Glutamatergic neuron (in vitro differentiated cells): ENCODE measurements at places on chromosomes 1 and 21. TPM values are rescaled to one million over a fixed set of nuclear protein-coding genes. Genes with fewer than 3 reads are reported as not detected.

Gene HEYL
- total RNA-seq = 9.0 TPM

Gene FCRL1
- not detected for total RNA-seq

DNA sequence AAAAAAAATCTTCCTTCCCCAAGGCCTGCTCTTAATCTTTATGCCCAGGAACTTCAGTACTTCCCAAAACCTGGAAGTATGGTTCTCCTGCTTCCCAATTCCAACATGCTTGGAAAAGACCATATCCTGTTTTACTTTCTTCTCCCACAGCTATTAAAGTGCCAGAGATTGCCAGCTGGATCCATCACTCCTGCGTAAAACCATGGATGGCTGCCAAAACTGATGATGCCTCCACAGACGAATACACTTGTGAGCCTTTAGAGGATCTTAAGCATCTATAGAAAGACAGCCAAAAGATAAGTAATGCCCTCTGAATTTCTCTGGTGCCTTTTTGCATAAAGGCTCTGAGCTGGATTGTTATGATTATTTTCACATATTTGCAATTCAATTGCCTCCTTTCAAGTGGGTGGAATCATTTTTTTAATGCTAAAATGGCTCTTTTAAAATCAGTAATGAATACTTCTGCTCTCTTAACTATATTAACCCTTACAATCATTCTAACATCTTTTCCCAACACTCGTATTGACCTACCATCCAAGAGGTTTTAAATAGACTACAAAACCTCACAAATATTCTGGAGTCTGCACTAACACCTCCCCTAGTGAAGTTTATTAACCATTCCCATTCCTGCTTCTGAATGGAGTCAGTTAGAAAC, 1807.8 kb downstream of the BRINP3 start:
- H3K27ac ChIP-seq = no peak overlapping the region
- DNase-seq = no peak
- H3K4me1 ChIP-seq = peaks cover 4% of the 10 kb centered on the region
- no peak overlapping the region for H3K4me3 ChIP-seq
- H3K27me3 ChIP-seq = peaks cover 3% of the 10 kb centered on the region
- H3K36me3 ChIP-seq = no peaks in the 10 kb centered on the region

GRCh38 chr1:245875581-245876261, 631.4 kb downstream of the SMYD3 start:
- H3K4me1 ChIP-seq = no peaks in the 10 kb centered on the region
- peaks cover 2% of the 10 kb centered on the region for H3K27me3 ChIP-seq
- H3K36me3 ChIP-seq = peaks cover 5% of the 10 kb centered on the region
- no peak overlapping the region for H3K4me3 ChIP-seq

DNA sequence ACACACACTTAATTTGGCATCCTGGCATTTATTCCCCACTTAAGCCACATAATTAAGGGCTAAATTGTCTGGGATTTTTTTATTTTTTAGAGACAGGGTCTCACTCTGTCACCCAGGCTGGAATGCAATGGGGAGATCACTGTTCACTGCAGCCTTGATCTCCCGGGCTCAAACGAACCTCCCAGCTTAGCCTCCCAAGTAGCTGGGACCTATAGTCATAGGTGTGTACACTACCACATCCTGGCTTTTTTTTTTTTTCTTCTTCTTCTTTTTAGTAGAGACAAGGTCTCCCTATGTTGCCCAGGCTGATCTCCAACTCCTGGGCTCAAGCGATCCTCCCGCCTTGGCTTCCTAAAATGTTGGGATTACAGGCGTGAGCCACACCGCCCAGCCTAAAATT, 24.2 kb downstream of the ZZZ3 start:
- H3K36me3 ChIP-seq = no peaks in the 10 kb centered on the region
- no peaks in the 10 kb centered on the region for H3K27me3 ChIP-seq
- DNase-seq = no peak
- no peak overlapping the region for H3K27ac ChIP-seq
- H3K4me1 ChIP-seq = no peaks in the 10 kb centered on the region
- H3K4me3 ChIP-seq = no peak overlapping the region
